ENCODE measurements at places on chromosomes 6 and 20.
A peak's percentile ranks its signal among the peaks of the same experiment; 100 is the strongest.

GRCh38 chr6:146305951-146306350, 237.7 kb upstream of the RAB32 start:
- no peak for DNase-seq

- DNase-seq, result no peak
Observed at GRCh38 chr6:91330896-91331295, 744.0 kb upstream of the MAP3K7 start.

GRCh38 chr6:147390909-147391536, 117.5 kb upstream of the SAMD5 start:
- no peak for DNase-seq

GRCh38 chr6:168716581-168716980, 275.6 kb downstream of the SMOC2 start:
- DNase-seq, result no peak

GRCh38 chr20:57260934-57261333, 5.5 kb downstream of the BMP7 start:
- DNase-seq, result no peak

GRCh38 chr6:33313709-33314514, at the start of gene TAPBP:
TSS of gene TAPBP (minus strand) at chr6:33314078. CDS start at chr6:33314041, 37 bp downstream.
- DNase-seq, result peak; percentile 79

GRCh38 chr6:52538901-52539354, 37.9 kb downstream of the TRAM2 start:
- DNase-seq, result no peak

- no peak for DNase-seq
Observed at GRCh38 chr6:107735906-107736635, 88.0 kb downstream of the SCML4 start.

DNA sequence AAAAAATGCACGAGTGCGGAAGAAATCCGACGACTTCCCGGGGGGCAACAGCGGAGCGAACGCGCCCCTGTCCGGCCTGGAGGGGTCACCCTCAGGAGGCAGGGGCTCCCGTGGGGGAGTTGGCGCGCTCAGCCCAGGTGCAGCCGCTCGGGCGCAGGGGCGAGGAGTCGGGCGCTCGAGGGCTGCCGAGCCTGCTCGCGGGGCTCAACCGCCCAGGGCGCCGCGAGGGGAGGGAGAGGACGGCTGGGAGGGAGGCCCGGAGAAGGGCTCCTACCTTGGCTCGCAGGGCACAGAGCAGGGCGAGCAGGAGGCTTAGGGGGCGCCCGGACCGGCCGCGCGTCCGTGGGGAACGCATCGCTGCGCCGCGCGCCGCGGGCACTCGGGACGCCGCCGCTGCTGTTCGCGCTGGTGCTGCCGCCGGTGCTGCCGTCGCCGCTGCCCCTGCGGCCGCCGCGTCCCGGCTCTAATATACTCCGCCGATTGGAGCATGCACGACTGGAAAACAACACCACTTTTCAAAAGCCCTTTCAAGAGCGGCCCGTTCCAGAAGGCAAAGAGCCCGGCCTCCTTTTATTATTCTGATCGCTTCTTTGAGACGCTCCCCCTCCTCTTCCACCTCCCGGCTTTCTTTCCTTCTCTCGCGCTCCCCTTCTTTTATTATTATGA, 490 bp downstream of the JAG1 start:
- no peak for DNase-seq

DNA sequence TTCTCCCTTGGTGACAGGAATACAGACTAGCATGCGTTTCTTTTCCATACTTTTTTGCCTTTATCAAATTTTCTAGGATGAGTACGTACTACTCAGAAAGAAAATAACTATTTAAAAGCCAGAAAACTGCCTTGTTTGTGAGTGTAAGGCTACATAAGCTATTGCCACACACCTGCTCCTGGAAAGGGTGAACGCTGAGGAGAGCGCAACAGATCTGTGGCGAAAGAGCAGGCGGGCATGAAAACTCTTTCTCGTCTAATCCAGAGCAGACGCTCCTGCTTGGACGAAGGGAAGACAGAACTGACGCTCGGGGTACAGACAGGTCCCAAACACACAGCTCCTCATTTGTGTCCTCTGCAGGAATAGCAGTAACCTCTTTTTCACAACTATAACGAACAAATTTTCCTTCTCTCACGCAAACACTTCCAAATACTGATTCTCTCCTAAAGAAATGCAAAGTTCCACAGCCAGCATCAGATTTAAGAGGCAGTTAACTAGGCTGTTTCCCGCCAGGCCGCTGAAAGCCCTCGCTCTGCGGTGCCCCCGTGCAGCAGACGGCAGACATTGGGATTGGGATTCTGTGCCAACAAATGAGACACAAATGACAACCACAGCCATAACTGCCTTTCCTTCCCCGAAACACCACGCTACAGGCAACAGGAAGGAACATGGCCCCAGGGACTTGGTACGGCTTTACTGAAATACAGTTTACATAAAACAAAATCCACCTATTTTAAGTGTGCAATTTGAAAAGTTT, 20.0 kb downstream of the TAF4 start:
- no peak for DNase-seq

- DNase-seq, result no peak
Observed at GRCh38 chr20:23190557-23190956, 104.4 kb upstream of the CD93 start.

- no peak for DNase-seq
Observed at GRCh38 chr20:50980071-50980681, 21.6 kb downstream of the MOCS3 start.

DNA sequence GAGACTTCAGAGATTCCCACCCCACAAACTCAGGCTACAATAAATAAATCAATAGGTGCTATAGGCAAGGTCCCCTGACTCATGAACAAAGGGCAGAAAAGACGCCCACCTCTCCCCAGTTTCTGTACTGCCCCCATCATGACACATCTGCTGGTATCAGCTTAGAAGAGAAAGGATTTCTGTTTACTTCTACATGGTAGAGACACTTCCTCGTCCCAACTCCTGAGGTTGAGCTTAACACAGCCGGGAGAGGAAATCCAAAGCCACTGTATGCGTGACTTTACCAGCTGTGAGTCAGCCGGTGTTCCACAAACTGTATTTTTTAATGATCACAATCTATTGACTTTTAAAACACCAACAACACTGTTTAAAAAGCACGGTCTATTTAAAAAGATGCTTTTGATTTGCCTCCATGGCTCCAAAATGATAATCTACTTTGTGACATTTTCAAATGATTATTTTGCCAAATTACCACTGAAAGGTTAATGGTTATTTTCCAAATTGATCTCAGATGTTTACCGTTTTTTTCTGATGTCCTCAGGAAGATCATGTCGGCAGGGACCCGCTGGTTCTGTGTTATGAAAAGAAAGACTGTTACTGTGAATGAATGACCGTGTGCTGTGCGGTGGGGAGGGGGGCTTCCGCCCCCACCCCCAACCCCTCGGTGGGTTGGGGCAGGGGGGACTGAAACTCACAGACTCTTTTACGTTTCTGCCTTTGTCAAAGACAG, 72.5 kb downstream of the ATP9A start:
- DNase-seq, result no peak

- DNase-seq, result no peak
Observed at GRCh38 chr6:17673543-17674254, 33.0 kb downstream of the NUP153 start.

- DNase-seq, result no peak
Observed at GRCh38 chr6:118668761-118669385, 17.5 kb upstream of the CEP85L start.

GRCh38 chr6:145175470-145175869, 559.9 kb downstream of the EPM2A start:
- DNase-seq, result no peak

DNA sequence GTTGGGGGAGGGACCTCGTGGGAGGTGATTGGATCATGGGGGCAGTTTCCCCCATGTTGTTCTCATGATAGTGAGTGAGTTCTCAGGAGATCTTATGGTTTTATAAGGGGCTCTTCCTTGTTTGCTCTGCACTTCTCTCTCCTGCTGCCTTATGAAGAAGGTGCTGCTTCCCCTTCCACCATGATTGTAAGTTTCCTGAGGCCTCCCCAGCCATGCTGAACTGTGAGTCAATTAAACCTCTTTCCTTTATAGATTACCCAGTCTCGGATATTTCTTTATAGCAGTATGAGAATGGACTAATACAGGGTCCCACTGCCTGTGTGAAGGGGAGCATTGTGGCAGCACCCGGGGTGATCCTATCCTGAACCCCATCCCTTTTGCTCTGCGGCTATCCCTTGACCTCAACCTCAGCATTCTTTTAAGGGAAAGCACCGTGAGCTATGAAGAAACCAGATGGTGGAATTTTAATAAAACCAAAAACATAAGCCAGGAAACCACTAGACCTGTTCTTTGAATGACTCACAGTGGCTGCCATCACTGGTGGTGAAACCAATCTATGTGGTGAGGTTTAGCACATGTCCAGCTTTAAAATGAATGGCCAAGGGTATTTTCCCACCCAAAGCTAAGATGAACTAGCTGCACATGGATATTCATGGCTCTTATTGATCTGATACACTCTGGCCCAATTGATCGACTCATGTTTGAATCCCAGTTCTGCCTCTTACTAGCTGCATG, 62.2 kb downstream of the ZDHHC14 start:
- no peak for DNase-seq

DNA sequence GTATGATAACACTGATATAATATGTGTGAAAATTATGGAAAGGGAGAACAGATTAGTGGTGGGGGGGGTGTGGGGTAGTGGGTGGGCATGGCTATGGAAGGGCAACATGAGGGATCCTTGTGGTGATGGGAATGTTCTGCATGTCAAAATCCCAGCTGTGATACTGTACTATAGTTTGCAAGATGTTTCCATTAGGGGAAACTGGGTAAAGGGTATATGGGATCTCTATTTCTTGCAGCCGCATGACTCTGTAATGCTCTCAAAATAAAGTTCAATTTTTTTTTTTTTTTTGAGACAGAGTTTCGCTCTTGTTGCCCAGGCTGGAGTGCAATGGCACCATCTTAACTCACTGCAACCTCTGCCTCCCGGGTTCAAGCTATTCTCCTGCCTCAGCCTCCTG, 14.3 kb downstream of the ZBTB2 start:
- no peak for DNase-seq

DNA sequence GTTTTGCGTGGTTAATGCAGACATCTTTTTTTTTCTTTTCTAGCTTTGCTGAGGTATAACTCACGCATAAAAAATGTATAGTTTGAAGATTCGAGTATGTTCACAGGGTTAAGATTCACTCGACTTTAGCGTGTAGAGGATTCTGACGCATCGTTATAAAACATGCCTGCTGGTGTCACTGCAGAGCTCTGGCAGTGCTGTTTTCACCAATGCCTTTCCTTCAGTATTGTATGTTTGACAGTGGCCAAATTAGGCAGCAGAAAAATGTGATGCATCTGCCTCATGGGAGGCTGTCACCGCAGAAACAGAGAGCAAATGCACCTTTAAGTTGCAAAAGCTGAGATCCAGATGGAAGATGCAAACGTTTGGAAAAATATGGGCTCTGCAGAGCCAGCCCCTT, 18.0 kb upstream of the SIRPB2 start:
- DNase-seq, result no peak

DNA sequence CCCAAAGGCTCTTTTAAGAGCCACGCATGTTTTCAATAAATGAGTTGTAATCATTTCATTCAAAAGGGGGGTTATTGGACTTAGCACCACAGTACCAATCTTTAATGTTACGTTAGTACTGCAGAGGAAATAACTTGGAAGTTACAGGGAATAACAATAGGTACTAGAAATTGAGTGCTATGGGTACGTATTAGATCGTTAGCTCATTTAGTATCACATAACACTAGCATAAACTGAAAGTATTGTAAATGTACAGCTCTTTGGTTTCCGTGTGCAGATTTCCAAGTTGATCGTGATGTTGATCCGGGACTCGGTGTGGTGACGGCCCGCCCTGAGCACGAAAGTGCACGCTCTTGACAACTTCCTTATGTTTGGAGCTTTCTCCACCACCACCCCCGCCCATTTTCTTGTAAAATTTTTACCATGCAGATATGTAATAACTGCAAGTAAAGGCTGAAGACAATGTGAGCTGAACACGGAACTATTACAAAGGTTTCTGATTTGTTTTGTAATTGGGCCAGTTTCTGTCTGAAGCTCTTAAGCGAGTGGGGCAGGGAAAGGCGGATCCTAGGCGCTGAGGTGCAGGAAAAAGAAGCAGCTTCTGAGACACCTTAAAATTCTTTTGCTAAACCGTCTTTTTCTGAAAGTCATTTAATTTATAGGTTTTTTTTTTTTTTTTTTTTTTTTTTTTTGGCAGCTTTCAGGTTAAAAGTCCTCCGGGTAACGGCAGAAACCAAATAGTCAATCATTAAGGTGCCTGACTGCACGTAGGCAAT, 71.5 kb downstream of the HFE start:
- peak; percentile 48 for DNase-seq

- DNase-seq, result no peak
Observed at GRCh38 chr6:56255349-56255748, 8.0 kb upstream of the COL21A1 start.

DNA sequence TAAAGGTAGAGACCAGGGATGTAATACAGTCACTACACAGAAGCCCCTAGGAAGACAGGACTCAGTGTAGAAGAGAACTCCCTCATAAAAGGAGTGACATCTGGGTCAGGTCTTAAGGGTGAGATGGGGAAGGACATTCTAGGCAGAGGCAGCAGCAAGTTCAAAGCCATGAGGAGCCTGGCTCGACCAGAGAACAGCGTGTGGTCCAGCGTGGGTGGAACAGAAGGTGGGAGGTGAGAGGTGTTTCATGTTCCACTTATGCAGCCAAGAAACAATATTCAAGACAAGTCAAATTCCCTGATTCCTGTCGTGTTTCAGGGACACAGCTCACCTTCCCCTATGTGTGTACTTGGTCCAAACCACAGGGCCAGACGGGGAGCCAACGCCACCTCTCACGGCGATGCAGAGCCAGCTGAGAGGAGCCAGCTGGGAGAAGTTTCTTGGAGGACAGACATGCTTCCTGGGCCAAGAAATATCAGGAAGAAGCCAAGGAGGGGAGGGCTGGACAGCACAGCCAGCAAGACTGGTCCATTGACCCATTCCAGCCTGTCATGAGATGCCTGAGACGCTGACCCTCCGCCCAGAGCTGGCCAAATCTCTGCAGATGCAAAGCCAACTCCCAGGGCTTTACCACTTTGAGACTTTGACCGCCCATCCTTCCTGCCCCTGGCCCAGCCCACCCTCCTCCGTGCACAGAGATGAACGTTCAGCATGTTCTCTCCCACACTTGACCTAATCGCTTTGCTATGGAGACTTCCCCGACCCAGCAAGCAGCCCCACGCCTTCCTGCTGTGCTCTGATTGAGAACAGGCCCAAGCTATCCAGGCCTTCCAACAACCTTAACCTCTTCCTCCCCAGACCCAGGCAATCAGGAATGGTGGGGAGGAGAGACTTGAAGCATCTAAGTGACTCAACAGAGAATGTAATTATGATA, 113.8 kb downstream of the PRND start:
- no peak for DNase-seq

Measured in T-helper 9 cell (primary cell).